ENCODE measurements at places on chromosomes 12 and 14.
A peak's percentile ranks its signal among the peaks of the same experiment; 100 is the strongest.

DNA sequence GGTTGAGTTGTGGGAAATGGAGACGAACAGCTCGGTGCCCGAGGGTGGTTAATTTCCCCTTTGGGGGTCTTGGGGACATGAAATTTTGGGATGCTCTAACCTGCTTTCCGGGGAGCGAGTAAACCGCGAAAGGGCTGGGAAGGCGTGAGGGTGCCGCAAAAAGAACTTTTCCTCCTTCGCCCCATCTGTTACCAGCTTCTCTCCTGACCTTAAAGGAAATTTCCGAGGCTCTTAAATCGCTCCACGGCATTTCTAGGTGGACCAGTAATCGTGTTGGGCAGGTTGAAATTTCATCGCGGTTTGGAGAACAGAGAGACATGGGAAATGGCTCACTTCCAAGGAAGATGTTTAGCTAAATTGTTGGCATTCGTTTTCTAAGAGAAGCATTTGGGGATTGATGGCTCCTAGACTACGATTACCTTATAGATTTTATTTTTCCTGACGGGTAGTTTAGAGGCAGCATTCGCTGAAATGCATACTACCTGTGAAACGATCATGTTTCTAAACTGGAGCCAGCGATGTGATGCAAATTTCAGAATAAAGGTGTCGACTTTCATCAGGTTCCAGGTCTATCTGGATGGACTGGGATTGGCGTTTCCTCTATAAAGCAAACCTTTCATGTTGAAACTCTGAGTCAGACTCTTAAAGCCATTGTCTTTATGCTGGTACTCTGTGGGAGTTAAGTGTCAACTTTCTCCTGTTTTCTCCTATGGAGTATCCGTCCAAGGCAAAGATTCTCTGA lies 414.5 kb downstream of the PCNX1 start:
- no peaks in the 10 kb centered on the region for H3K27me3 ChIP-seq
- peaks cover 41% of the 10 kb centered on the region for H3K36me3 ChIP-seq
- no peak for DNase-seq
- peak overlapping the region; percentile 92 for H3K4me3 ChIP-seq
- H3K27ac ChIP-seq = peak overlapping the region; percentile 91

DNA sequence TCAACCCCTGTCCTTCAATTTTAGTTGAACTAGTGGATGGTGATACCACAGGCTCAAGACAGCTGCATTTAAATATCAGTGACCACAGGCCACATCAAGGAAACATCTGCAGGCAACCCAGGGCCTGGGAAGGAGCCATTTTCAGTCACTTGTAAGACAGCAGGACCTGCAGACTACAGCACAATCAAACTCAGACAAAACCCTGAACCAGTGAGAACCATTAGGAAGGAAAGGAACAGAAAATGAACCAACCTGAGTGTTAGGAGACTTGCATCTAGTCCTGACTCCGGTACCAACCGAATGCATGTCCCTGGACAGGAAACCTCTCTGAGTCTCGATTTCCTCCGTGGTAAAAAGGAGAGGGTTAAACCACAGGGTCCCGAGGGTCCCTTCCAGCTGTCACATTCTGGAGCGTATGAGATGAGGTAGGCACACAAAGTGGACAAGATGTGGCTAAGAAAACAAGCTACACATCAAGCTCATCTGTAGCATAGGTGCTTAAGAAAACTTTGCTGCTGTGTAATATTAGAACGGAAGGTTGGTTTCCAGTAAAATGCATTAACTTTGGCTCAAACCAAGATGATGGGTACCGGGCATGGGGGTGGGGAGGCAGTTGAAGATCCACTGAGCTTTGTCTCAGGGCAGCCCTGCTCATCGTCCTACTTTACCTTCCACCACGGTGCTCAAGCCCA lies 1.6 kb upstream of the CDKN1B start:
- H3K4me1 ChIP-seq = peaks cover 47% of the 10 kb centered on the region
- no peak for DNase-seq
- H3K4me3 ChIP-seq = peak overlapping the region; percentile 90
- peak overlapping the region; percentile 98 for H3K27ac ChIP-seq
- peaks cover 40% of the 10 kb centered on the region for H3K36me3 ChIP-seq

GRCh38 chr12:6700646-6701051 lies at the start of gene PIANP:
TSS of gene PIANP (minus strand) at chr12:6700815. CDS start at chr12:6698061, 2,754 bp downstream.
- no peaks in the 10 kb centered on the region for H3K36me3 ChIP-seq
- peaks cover 13% of the 10 kb centered on the region for H3K4me1 ChIP-seq
- peak; percentile 34 for DNase-seq
- peaks cover 59% of the 10 kb centered on the region for H3K27me3 ChIP-seq

DNA sequence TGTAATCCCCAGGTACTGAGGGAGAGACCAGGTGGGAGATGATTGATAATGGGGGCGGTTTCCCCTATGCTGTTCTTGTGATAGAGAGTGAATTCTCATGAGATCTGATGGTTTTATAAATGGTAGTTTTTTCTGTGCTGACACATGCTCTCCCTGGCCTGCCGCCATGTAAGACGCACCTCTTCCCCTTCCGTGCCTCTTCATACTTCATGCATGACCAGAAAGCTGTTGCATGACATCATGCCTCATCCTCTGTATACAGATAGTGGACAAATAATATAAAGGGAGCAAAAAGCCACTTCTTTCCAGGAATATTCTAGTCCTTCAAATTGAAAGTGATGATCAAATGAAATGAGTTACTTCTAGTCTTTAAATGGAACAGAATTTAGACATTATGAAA lies 47.3 kb upstream of the LRIG3 start:
- no peaks in the 10 kb centered on the region for H3K4me1 ChIP-seq
- H3K36me3 ChIP-seq = no peaks in the 10 kb centered on the region
- H3K27ac ChIP-seq = no peak overlapping the region

- no peak overlapping the region for H3K27ac ChIP-seq
- H3K27me3 ChIP-seq = peaks cover 81% of the 10 kb centered on the region
- no peaks in the 10 kb centered on the region for H3K36me3 ChIP-seq
- no peak for DNase-seq
- peaks cover 26% of the 10 kb centered on the region for H3K4me1 ChIP-seq
- peak overlapping the region; percentile 79 for H3K4me3 ChIP-seq
Observed at GRCh38 chr12:26125400-26126339, 833 bp upstream of the BHLHE41 start.

DNA sequence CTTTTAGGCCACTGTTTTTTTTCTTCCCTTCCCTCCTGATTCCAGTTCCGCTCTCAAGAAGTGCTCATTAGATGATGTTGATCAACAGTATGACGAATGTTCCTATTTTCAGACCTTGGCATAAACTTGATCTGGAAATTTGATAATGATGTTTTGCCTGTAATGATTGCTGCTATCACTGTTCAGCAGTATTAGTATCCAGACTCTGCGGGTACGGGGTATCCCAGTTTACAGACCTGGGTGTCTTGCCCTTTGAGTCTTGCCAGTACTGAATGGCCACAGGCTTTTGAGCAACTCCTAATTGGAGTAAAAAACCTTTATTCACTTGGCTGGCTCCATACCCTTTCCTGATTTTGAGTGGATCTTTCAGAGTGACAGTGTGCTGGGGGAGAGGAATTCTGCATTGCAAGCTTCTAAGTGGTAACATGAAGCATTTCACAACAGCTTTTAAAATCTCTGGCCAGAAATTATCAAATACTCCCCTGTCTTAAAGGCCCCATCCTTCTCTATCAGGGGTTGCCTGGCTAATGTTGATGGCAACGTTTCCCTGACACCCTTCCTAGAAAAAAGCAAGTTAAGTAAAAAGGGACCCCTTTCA lies 5.9 kb upstream of the ASB8 start:
- no peak overlapping the region for H3K4me3 ChIP-seq
- DNase-seq = no peak
- H3K27me3 ChIP-seq = peaks cover 16% of the 10 kb centered on the region
- H3K27ac ChIP-seq = no peak overlapping the region
- H3K4me1 ChIP-seq = peaks cover 3% of the 10 kb centered on the region

GRCh38 chr12:77979597-77980250 lies 149.0 kb downstream of the NAV3 start:
- no peak overlapping the region for H3K4me3 ChIP-seq
- no peak overlapping the region for H3K27ac ChIP-seq
- no peaks in the 10 kb centered on the region for H3K27me3 ChIP-seq
- H3K36me3 ChIP-seq = no peaks in the 10 kb centered on the region
- no peaks in the 10 kb centered on the region for H3K4me1 ChIP-seq

GRCh38 chr14:74527736-74528280 lies 34.2 kb downstream of the ISCA2 start:
- H3K27ac ChIP-seq = no peak overlapping the region
- DNase-seq = no peak
- no peaks in the 10 kb centered on the region for H3K36me3 ChIP-seq
- H3K4me3 ChIP-seq = no peak overlapping the region

- no peak overlapping the region for H3K4me3 ChIP-seq
- no peak for DNase-seq
- H3K27ac ChIP-seq = no peak overlapping the region
- H3K36me3 ChIP-seq = no peaks in the 10 kb centered on the region
- no peaks in the 10 kb centered on the region for H3K27me3 ChIP-seq
- H3K4me1 ChIP-seq = peaks cover 17% of the 10 kb centered on the region
Observed at GRCh38 chr14:101959277-101959676, 5.1 kb upstream of the DYNC1H1 start.
